ENCODE measurements at places on chromosomes 6 and 20.

- no peaks in the 10 kb centered on the region for H3K36me3 ChIP-seq
- no peaks in the 10 kb centered on the region for H3K27me3 ChIP-seq
- no peak overlapping the region for H3K4me3 ChIP-seq
- no peak for DNase-seq
- H3K27ac ChIP-seq: no peak overlapping the region
These were observed 317.5 kb downstream of the CD83 start for GRCh38 chr6:14434916-14435690.

GRCh38 chr6:3393836-3394202, 63.0 kb downstream of the SLC22A23 start:
- H3K27ac ChIP-seq: no peak overlapping the region
- H3K27me3 ChIP-seq: no peaks in the 10 kb centered on the region
- no peaks in the 10 kb centered on the region for H3K36me3 ChIP-seq
- no peak for DNase-seq
- no peak overlapping the region for H3K4me3 ChIP-seq
- no peaks in the 10 kb centered on the region for H3K4me1 ChIP-seq

DNA sequence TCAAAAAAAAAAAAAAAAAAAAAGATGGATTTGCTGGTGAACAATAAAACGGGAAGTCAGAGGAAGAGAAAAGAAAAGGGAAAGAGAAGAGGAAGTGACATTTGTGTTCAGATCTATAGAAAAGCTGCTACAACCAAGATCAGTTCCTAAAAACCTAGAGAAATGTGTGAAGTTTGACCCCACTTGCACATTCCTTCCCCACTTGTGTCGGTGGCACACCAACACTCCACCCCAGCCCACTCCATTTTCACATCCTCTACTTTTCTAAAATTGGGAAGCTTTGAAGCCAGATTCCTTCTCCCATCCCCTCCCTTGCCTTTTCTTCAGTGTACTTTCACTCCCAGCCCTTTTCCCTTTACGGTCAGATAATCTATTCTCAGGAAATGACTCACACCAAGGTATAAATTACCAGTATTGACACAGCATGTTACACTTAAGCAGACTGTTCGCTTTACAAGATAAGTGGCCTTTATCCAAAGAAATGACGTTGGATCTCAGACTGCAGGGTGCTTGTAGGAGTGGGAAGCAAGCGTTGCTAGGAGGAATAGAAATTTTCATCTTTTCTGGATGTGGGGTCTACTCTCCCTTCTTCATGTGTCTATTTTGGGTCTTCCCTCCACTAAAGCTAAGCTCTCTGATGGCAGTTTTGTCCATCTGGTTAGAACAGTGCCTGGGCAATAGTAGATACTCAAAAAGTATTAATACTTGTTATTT, 92.5 kb upstream of the ADGRF1 start:
- no peaks in the 10 kb centered on the region for H3K27me3 ChIP-seq
- H3K36me3 ChIP-seq: no peaks in the 10 kb centered on the region

DNA sequence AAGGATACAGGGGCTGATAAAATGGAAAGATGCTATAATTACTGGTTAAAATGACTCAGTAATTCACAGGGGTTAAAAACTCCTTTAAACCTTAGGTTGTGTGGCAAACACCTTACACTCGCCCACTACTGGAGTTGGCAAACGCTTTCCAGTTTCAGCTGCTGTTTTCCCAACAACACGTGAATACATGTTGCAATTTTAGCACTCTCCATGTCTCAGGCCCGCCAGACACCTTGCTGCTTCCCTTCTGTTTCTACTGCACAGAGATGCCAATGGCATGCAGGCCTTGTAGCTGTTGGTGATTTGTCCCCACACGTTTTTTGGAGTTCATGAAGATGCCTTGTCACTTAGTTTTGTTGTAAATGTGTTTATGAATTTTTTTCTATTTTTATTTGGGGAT, 5.3 kb upstream of the TTPAL start:
- no peak overlapping the region for H3K4me3 ChIP-seq
- no peak overlapping the region for H3K27ac ChIP-seq
- peaks cover 6% of the 10 kb centered on the region for H3K27me3 ChIP-seq
- peaks cover 8% of the 10 kb centered on the region for H3K4me1 ChIP-seq
- no peaks in the 10 kb centered on the region for H3K36me3 ChIP-seq

DNA sequence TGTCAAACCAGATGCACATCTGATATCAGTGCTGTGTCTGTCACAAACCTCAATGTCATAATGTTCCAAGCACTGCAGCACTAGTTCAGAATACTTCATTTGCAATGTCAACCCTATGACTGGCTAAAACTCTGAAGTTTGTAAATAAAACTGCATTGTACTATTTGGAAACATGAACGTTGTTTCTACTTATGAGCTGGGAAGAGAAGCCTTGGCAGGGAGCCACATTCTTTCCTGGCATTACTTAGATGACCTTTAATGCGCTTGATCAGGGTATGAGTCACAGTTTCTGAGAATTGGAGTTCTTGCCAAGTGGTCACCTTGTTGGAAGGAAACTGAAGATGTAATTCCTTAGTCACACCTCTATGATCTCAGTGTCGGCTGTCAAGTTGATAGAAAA, 664.8 kb upstream of the MMS22L start:
- no peak overlapping the region for H3K4me3 ChIP-seq
- no peaks in the 10 kb centered on the region for H3K27me3 ChIP-seq
- H3K4me1 ChIP-seq: no peaks in the 10 kb centered on the region
- no peak overlapping the region for H3K27ac ChIP-seq
- H3K36me3 ChIP-seq: no peaks in the 10 kb centered on the region
